ENCODE measurements at places on chromosomes 7 and 10.

GRCh38 chr7:128933180-128933891 lies 4.4 kb upstream of the IRF5 start:
- DNase-seq, result no peak

DNA sequence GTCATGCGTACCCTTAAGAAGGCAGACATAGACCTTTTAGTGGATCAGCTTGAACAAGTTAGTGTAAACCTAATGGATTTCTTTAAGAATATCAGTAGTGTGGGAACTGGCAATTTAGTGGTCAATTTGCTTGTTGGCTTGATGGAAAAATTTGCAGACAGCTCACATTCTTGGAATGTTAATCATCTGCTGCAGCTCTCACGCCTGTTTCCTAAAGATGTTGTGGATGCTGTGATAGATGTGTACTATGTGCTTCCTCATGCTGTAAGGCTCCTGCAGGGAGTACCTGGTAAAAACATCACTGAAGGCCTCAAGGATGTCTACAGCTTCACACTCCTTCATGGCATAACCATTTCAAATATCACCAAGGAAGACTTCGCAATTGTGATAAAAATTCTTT lies 103.4 kb downstream of the ABCA13 start:
- DNase-seq, result no peak

DNA sequence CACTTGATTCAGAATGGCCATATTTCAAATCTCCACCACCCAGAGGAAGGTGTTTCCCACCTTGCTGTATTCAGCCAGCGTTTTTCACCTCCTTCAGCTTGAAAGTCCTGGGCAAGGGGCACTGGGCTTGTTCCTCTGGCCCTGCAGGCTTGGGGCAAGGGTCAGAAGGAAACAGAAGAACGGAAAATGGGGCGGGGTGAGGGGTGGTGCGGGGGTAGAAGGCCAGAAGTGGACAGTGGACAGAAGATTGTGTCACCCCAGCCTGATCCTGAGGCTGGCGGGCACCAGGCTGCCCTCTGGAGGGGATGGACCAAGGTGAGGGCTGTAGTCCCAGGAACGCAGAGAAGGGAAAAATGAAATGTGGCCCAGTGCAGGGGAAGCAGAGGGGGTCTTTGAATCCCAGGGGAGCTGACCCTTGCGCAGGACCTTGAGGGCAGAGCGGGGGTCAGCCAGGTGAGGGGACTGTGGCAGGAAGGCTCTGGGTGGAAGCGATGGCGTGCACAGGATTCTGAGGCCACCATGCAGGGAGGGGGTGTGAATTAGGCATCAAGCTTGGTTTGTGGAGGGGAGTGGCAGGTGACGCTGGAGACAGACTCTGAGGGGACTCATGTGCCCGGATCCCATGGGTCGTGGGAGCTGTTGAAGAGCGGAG lies 23.0 kb downstream of the TMEM120A start:
- no peak for DNase-seq

- no peak for DNase-seq
Observed at GRCh38 chr7:44189993-44190872, 994 bp upstream of the GCK start.

DNA sequence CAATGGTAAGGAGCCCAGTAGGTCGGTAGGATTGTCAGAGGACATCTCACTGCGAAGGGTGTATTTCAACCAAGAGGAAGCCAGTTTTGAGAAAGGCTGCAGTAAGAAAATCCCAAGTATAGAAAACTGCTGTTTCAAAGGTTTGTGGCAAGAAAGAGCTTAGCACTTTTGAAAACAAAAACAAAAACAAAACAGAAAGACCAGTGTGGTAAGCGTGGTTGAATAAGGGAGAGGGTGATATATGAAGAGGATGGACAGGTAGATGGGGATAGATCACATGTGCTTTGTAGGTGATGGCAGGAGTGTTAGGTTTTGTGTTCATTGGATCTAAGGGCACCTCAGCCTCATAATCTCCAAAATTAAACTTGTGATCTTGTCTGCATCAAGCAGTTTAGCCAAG lies 141.6 kb upstream of the WNT16 start:
- no peak for DNase-seq

DNA sequence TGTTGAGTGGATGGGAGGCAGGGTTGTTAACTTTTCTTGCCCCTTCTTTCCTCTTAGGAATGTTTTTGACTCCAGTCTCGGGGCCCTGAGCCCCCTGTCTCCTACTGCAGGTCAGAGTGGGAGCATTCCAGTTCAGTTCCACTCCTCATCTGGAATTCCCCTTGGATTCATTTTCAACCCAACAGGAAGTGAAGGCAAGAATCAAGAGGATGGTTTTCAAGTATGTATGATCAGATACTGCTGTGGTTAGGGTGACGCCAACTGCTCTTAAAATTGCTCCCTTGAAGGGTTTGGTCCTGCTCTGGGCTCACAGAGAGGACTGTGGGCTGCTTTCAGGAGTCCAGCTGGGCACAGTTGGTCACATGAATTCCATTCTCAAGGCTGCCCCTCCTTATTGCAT lies 22.0 kb downstream of the VWA2 start:
- DNase-seq, result no peak

DNA sequence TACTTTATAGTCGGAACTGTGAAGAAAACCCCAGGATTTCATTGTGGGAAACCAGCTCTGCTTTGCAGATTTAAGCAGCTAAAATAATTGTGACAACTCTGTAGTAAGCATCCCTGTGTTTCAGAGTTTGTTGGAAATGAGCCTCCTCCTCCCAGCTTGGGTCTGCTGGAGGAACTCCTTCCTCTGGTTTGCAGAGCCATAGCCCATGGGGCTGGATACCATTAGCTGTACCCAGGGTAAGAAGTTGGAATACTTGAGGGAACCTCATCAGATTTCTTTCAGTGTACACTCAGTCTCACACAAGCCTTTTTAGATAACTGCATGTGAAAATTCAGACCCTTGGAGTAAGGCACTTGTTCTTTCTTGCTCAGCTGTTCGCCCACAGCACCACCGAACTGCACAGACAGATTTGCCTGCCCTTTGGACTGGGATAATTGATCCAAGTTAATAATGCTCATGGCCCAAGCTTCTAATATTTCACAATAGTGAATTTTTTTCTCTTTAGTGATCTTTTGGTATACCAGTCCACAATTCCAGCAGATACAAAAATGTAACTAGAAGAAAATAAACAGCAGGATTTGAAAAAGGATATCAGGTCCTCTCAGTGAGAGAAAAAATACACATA lies 467.4 kb upstream of the FZD8 start:
- DNase-seq, result no peak

DNA sequence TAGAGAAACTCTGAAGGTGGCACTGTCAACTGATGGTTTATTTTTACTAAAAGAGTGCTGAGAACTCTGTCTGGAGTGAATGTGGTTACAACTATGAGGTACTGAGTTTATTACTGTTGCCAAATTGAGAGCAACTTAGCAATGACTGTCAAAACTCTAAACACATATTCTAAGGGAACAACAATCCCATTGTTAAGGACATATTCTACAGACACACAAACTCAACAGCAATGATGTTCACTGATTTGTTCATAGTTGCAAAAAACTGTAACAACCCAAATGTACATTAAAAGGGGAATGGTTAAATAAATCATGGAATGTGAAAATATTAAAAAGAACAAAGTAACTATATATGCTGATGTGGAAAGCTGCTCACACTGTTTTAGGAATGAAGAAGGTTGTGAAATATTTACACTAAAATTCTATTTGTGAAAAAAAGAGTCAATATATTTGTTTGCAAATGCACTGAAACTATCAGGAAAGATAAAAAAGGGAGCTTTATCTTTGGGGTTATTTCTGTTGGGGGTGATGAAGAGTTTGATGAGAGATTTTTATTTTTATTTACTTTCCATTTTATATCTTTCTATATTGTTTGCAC lies 12.9 kb downstream of the PON2 start:
- no peak for DNase-seq

DNA sequence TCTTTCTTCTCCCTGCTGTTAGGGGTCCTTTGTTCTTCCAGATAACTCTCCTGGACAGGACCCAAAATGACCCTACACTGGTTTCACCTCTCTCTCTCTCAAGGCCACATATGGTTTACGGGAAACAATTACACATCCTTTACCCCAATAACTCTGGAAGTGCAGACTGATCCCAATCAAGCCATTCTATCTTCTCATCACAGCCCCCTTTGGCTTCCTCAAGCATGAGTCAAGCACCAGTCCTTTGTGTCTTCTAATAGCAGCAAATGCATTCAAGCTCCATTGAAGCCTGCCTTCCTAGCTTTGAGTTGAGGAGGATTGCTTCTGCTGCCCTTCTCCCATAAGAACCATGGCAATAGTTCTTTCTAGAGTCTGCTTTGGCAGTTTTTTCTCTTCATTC lies 20.2 kb downstream of the C10orf67 start:
- DNase-seq, result no peak
